Activated CD4-positive, alpha-beta T cell treated with anti-CD3 and anti-CD28 coated beads for 24 hours (primary cell): ENCODE measurements at places on chromosomes 3 and 15.

GRCh38 chr3:124019291-124019690 lies 27.4 kb upstream of the ROPN1 start:
- no peak for DNase-seq

- DNase-seq = peak; percentile 28
These were observed 42.5 kb downstream of the CMTM6 start for GRCh38 chr3:32460031-32460749.

GRCh38 chr3:162103808-162104207 lies 607.2 kb downstream of the OTOL1 start:
- no peak for DNase-seq

DNA sequence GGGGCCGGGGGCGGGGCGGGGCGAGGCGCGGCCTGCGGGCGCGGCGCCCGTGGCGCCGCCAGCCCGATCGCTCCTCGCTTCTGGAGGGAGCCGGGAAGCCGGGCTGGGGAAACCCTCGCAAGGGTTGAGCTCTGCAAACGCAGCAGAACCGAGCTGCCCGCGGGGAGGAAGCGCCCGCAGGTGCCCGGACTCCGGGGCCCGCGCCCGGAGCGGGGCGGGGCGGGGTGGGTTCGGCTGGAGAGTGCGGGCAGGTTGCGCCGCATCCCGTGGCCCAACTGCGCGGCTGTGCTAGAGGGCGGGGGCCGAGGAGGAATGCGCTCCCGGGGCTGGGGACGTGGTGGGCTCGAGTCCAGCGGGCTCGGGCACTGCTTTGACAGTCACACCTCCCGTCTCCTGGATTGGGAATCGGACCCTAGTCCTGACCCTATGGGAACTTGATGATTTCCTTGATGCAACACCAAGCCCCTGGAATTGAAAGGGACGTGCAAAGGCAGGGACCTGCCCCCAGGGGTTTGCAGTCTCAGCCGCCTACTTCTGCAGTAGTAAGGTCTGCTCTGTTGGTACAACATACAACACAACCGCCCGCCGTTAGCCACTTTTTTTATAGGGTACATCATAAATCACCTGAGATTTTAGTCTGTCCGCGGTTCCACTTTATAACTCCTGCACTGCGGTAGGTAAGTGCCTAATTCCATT lies 34.3 kb downstream of the ZBTB38 start:
- no peak for DNase-seq

DNA sequence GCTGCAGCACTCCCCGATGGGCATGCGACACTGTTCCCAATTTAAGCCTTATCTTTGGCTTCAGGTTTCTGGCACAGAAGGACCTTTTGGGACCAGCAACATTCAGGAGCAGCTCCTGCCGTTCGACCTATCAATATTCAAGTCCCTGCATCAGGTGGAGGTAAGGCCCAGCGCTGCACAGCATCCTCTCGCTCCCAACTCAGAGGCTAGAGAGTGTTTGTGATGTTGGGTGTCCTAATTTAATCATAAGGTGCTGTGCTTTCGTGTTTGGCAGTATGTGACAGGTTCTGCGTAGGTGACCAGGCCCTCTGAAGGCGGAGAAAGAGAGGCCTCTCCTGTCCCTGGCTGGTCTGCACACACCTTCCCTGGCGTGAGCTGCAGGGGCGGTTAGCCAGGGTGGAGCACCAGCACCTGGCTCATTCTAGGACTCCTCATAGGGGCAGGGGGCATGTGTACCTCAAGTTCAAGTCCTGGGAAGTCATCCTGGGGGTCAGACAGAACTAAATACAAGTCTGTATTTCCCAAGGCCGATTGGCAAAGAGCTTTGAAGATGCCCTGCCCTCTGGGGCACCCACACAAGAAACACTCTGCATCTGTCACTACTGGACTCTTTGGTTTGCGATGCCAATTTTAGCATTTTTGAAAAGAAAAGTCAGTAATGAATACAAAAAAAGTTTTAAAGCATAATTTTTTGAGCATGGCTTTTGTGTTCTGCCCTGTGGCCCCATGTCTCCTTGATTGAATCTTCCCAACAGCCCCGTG lies 17.0 kb downstream of the NISCH start:
- DNase-seq = no peak

- DNase-seq = no peak
These were observed 98.6 kb upstream of the ARHGEF26 start for GRCh38 chr3:154022606-154023005.

DNA sequence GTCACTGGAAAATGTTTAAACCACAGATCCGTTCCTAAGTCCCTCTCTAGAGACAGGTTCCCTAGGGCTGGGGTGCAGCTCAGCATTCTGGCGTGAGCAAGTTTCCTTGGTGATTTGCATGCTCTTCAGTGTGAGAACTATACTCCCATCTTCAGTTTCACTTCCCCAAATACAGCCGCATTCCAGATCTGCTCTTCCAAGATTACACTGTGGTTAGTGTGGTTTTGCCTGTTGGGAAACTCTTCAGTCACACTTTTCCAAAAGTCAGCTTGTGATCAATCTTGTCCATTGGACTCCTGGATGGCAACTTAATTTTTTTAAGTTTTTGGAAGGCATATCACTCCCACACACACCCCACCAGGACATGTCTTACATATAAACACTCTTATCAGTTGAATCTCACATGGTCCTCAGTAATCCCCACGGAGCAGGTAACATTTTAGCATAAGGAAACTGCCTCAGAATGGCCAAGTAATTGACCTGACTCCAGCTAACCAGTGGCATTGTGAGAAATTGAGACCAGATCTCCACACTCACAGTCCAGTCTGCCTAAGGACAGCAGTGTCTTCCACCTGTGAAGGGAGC lies 33.5 kb upstream of the PTPN23 start:
- no peak for DNase-seq

- no peak for DNase-seq
These were observed 630 bp upstream of the EFCAB12 start for GRCh38 chr3:129429080-129429451.

DNA sequence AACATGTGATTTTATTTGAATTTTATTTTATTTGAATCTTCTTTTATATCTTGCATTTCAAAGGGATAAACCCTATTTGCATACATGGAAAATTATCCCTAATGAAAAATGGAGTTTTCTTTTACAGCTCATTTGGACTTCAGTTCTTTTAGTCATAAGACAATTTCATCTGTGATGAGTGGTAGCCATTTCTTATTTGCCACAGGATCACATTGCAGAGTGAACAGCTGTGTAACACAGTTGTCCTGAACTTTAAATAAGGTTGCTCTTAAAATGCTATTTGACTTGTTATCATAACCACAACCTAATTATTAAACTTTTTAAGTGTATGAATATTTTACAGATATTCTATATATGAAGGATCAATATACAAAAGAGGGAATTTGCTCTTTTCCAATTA lies 221.7 kb upstream of the ROPN1 start:
- DNase-seq = no peak

DNA sequence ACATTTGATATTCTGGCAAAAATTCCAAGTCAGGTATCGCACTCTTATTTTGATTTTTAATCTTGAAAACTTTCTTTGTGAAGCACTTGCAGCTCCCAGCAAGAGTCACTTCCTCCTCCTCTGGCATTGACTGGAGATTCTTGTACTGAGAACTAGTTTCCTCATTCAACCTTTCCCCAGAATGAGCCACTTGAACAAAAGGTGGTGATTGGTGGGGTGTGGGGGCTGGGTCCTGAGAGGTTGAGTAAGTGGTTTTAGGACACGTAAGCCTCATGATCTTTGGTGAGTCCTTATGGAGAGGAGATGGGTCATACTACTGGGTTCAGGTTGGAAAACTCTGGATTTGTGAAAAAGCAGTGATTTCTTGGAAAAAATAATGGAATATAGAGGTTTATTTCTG lies 32.3 kb upstream of the ONECUT1 start:
- no peak for DNase-seq

- no peak for DNase-seq
These were observed 234.8 kb downstream of the NR2F2 start for GRCh38 chr15:96565266-96565665.

GRCh38 chr3:23806534-23807423 lies 1.0 kb downstream of the UBE2E1 start:
- DNase-seq = peak; percentile 7

- DNase-seq = no peak
These were observed 302.8 kb upstream of the IL12A start for GRCh38 chr3:159685801-159686200.

DNA sequence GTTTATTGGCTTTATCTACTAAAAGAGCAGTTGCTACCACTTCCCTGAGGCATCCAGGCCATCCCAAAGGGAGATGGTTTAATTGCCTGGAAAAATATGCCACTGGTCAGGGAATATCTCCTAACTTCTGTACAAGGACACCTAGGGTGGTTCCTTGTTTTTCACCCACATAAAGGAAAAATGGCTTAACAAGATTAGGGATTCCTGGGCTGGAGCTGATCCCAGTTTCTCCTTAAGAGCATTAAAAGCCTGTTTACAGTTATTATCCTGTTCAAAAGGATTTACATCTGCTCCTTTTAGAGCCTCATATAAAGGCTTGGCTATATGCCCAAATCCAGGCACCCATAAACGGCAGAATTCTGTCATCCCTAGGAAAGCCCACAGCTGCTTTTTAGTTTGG lies 70.2 kb upstream of the WNT7A start:
- no peak for DNase-seq

- DNase-seq = no peak
These were observed 894.0 kb downstream of the ROBO2 start for GRCh38 chr3:77933926-77934325.

DNA sequence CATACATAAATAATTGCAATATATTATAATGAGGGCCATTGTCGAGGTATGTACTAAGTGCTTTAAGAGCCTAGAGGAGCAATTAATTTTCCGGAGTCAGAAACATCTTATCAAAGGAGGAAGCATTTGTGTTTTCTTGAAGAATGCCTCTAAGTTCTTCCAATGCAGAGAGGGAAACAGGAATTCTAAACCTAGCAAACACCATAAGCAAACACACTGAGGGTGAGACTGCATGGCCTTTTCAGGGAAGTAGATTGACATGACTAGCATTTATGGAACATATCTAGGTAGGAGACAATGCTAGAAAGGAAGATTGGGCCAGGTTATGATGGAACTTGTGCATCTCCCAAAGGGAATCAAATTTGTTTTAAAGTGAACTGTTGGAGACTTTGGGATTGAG lies 7.2 kb upstream of the PLCL2 start:
- no peak for DNase-seq

DNA sequence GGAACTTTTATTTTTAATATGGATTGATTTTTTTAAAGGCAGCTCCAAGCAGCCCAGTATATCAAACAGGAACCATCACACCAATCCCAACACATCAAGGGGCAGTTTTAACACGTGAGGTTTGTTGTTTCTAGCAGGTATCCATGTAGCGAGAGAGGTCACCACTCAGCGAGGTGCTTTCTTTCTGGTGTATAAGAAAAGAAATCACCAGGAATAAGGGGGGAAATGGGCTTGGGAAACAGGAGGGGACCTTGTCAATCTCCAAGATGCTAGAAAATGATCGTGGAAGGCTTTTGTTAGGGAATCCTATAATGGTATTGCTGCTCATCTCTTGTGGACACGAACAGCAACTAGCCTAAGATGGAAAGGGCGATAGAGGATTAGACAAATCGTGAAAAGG lies 402.9 kb upstream of the ATP11B start:
- DNase-seq = no peak

DNA sequence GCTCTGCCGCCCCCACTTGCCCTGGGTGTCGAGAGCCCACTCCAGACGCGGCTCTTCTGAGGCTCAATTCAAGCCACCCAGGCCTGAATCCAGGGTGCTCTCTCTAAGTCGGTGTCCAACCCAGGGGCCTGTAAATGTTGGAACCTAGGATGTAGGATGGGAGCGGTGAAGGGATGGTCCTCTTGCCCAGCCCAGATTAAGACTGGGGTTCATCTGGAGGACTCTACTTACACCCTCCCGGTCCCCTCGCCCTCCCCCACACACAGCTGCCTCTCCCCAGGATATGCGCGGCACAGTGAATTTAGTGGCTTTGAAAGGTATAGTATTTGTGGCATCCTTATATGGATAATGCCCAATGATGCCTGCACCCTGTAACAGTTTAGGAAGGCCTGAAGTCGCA lies 822 bp upstream of the FBN1 start:
- no peak for DNase-seq

- DNase-seq = no peak
These were observed 114.7 kb upstream of the ALDH1A3 start for GRCh38 chr15:100764778-100765466.

GRCh38 chr3:182220013-182220412 lies 508.3 kb downstream of the SOX2 start:
- DNase-seq = no peak

DNA sequence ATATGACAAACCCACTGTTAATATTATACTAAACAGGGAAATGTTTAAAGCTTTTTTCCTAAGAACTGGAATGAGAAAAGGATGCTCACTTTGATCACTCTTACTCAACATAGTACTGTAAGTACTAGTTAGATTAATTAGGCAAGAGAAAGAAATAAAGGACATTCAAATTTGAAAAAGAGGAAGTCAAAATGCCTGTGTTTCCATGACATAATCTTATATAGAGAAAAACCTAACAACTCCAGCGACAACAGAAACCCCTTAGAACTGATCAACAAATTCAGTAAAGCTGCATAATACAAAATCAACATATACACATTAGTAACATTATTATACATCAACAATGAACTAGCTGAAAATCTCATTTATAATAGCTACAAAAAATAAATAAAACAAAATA lies 200.6 kb upstream of the ROBO1 start:
- no peak for DNase-seq

DNA sequence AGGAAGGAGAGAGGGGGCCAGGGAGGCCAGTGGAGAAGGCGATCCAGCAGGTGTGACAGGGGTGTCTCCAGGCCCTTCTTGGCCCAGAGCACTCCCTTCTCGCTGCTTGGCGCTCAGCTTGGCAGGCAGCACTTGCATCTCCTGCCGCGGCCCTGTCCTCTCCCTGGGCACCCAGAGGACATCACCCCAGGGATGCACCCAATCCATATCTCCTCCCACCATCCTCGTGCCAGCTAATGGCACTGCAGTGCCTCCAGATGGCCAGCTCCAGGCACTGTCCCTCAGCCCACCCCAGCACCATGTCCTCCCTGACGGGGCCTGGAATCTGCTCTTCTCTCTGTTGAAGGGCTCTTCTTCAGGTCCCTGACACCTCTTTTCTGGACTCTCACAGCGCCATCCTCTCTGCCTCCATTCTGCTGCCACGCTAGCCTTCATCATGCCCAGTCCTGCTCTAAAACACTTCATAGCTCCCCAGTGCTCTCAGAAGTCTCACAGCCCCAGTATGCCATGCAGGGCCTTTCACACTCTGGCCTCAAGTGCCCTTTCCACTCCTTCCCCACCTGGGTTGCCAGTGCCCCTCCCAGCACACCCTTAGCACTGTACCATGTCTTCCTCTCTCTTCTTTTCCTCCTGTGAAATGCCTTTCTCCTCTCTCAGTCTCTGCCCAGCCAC lies 106.8 kb upstream of the SLC6A11 start:
- no peak for DNase-seq

GRCh38 chr15:49383266-49383665 lies 39.8 kb upstream of the FGF7 start:
- no peak for DNase-seq

GRCh38 chr3:159319156-159319555 lies 517.3 kb downstream of the MFSD1 start:
- DNase-seq = no peak

- no peak for DNase-seq
These were observed 463.5 kb upstream of the RASGRP1 start for GRCh38 chr15:39028069-39028468.
